ENCODE measurements at places on chromosomes 7 and 10. TPM values are rescaled to one million over a fixed set of nuclear protein-coding genes. Genes with fewer than 3 reads are reported as not detected.

FZD8 gene
- 0.18 TPM for total RNA-seq

RPEL1 gene
- not detected for total RNA-seq

LRRTM3 gene
- total RNA-seq, result not detected

RHOBTB1 gene
- total RNA-seq, result not detected

VSTM4 gene
- total RNA-seq, result not detected

GRCh38 chr7:25118048-25118753 lies 6.9 kb downstream of the CYCS start:
- DNase-seq, result no peak
- peak overlapping the region; percentile 76 for H3K27ac ChIP-seq
- peaks cover 38% of the 10 kb centered on the region for H3K4me1 ChIP-seq
- H3K36me3 ChIP-seq, result peaks cover 28% of the 10 kb centered on the region

DNA sequence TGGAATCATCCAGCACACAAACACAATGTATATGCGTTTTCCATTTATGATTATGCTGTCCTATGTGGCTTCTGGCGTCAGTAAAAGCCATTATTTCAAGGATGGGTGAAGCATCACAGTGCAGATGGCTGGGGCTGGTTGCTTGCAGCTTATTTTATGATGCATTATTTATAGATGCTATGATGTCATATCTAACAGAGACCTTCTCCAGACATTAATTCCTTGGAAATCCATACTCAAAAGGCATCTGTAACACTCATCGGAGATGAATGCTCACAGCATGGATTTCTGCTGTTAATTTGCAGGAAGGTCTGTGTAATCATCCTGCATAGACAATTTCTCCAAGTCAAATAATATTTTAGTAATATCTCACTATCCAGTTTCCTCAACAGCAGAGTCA lies 7.2 kb downstream of the RGS10 start:
- peaks cover 66% of the 10 kb centered on the region for H3K4me1 ChIP-seq
- no peak for DNase-seq

GRCh38 chr7:75921479-75921878 lies 6.5 kb downstream of the POR start:
- no peaks in the 10 kb centered on the region for H3K27me3 ChIP-seq
- peaks cover 7% of the 10 kb centered on the region for H3K4me1 ChIP-seq
- no peak overlapping the region for H3K4me3 ChIP-seq
- peaks cover 4% of the 10 kb centered on the region for H3K36me3 ChIP-seq
- DNase-seq, result no peak
- H3K27ac ChIP-seq, result no peak overlapping the region

DNA sequence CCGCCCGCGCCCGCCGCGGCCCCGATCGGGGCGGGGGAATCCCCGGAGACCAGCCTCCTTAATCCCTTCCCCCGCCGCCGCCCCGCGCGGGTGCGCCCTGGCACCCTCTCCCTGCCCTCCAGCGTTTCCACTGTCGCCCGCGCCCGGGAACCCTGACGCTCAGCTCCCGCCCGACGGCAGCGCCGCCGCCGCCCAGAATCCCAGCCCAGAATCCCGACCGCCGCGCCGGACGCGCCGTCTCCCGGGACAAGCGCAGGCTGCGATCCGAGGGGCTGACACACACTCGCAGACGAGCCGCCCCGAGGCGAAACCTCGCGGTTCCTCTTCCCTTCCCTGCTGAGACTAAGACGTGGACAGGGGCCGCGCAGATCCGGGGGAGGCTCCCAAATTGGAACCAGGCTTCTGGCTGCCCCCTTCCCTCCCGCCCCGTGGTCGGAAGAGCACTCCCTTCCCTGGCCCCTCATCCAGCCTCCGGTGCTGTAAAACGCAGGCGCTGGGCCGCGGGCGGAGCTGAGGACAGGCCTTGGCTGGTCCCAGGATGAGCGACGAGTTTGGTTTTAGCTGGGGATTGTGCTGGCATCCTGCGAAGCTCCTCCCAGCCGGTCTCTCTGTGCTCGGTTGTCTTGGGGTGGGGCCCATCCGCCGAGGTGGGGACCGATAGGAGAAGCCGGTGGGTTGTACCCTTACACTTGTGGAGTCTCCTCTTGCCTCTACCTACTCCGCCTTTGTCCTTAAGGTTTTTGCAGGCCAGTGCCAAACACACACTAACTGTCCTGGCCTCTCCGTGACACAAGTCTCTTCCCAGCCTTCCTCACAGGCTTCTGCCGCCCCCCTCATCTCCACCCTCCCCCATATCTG lies 1.1 kb downstream of the MARVELD1 start:
- no peak overlapping the region for H3K27ac ChIP-seq
- peaks cover 11% of the 10 kb centered on the region for H3K4me1 ChIP-seq
- peak overlapping the region; percentile 81 for H3K4me3 ChIP-seq
- no peak for DNase-seq
- peaks cover 39% of the 10 kb centered on the region for H3K27me3 ChIP-seq

DNA sequence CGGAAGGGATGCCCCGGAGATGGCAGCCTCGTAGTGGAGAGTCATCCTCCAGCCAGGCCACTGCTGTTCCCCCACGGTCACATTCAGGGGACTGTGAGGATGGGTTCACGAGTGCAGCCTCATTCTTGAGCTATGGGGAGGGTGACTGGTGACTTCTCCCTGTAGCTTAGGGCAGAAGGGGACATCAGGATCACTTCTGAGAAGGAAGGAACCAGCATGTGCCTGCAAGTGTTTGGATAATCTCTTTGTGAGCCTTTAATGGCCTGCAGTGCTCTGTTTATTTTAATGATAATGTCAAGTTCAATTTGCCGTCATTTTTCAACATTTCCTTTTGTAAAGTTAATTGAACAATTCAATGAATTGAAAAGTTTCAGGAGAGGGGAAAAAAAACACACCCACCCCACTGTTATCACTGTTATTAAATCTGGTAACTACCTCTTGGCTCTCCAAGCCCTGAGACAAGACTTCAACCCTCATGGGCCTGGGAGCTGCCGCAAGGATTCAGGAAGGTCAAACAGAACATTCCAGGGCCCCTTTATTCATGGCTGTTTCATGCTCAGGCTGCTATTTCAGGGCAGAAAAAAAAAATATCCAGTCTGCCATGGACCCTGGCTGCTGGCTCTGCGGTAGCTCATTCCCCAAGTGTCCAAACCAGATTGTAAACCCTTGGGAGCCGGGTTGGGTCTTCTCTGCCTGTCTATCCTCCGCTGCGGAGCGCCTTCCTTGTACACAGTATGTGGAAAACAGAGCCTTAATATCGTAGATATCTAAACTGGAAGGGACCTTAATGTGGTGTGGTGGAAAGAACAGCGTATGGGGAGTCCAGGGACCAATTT lies 100.4 kb downstream of the CDH23 start:
- no peak for DNase-seq
- no peak overlapping the region for H3K4me3 ChIP-seq
- peaks cover 16% of the 10 kb centered on the region for H3K4me1 ChIP-seq

DNA sequence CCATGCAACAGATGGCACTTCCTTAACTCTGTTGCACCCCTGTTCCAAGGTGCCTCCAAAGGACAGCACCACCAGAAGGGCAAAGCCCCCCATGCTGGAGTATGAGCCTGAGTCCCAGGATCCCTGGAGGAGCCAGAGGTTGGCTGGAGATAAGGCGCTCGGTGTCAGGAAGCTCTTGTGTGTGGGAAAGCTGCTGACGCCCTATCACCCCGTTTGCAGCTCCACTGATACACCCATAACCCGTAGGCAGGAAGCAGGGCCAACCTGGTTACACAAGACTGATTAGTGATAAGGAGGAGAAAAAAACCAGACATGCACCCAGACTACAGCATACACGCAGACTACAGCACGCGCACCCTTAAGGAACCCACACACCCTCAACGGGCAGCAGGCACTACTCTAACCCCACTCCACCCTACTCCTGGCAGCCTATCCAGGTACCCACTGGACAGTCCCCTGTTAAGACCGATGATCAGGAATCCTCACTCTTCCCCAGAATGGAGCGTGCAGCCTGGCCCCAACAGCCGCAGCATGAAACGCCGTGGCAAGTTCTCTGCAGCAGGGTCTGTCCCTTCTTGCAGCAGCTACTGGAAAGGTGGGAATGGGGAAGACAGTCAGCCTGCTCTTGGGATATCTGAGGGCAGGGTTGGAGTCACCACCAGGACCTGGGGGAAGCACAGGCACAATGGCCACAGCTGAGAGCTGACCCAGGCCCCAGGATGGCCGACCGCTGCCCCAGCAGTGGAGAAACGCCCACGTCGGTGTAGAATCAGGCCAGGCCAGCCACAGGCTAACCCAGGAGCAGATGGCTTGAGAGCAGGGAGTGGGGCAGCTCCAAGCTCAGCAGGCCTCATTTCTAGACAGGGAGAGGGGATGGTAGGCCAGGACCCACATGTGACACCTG lies 38.3 kb upstream of the TUBB8 start:
- H3K4me1 ChIP-seq, result peaks cover 3% of the 10 kb centered on the region
- peaks cover 9% of the 10 kb centered on the region for H3K27me3 ChIP-seq
- no peaks in the 10 kb centered on the region for H3K36me3 ChIP-seq
- H3K27ac ChIP-seq, result no peak overlapping the region
- no peak overlapping the region for H3K4me3 ChIP-seq
- no peak for DNase-seq

DNA sequence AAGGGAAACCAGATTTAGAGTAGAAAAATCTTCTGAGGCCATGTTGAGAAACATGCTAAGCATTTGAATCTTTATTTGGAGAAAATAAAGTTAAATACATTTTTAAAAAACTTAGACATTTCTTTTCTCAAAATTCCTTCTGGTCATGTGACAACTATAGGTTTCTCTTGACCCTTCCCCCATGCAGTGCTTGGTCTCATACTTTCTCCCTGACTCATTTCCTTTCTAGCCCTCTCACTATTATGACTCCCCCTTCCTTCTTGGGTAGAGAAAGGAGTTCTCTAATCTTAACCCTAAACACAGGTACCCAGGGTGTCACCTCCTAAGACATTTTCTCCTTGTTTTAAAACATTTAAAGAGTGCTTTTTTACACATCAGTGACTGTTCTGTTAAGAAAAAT lies 179.5 kb upstream of the TMEM106B start:
- no peak overlapping the region for H3K27ac ChIP-seq
- H3K4me3 ChIP-seq, result no peak overlapping the region
- no peaks in the 10 kb centered on the region for H3K27me3 ChIP-seq
- no peaks in the 10 kb centered on the region for H3K36me3 ChIP-seq
- no peak for DNase-seq

DNA sequence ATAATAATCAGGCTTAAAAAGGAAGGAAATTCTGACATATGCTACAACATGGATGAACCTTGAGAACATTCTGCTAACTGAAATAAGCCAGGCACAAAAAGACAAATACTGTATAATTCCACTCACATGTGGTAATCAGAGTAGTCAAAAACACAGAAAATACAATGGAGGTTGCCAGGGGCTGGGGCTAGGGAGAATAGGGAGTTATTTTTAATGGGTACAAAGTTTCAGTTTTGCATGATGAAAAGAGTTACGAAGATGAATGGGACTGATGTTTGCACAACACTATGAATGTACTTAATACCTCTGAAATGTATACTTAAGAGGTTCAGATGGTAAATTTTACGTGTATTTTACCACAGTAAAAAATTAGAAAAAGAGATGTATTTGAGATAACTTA lies 145.6 kb downstream of the DOCK4 start:
- DNase-seq, result no peak
- H3K36me3 ChIP-seq, result no peaks in the 10 kb centered on the region
- peaks cover 3% of the 10 kb centered on the region for H3K27me3 ChIP-seq
- no peak overlapping the region for H3K27ac ChIP-seq
- H3K4me1 ChIP-seq, result no peaks in the 10 kb centered on the region
- H3K4me3 ChIP-seq, result no peak overlapping the region

GRCh38 chr10:96500519-96500918 lies 13.2 kb downstream of the TLL2 start:
- H3K4me3 ChIP-seq, result no peak overlapping the region
- H3K27ac ChIP-seq, result no peak overlapping the region
- no peak for DNase-seq

GRCh38 chr10:12394241-12395033 lies 45.1 kb downstream of the CAMK1D start:
- H3K4me3 ChIP-seq, result no peak overlapping the region
- no peak overlapping the region for H3K27ac ChIP-seq
- H3K36me3 ChIP-seq, result peaks cover 2% of the 10 kb centered on the region
- no peaks in the 10 kb centered on the region for H3K4me1 ChIP-seq
- no peaks in the 10 kb centered on the region for H3K27me3 ChIP-seq

DNA sequence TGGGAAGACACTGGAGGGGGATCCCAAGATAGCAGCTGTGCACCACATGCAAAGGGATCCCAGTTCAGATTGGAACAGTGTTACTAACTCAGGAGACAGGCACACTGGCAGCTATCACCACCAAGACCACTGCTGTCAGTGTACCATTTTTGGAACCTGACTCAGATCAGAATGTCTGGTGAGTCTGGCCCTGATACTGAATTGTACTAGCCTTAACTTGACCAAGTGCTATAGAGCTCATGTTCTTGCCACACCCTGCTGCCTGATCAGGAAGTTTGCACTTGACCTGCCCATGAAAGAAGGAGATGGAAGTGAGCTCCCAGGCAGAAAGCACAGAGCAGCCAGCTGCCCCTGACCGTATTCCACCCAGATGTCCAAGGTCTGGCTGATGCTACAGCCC lies 4.8 kb upstream of the PRRT4 start:
- no peak overlapping the region for H3K4me3 ChIP-seq
- DNase-seq, result no peak
- H3K27me3 ChIP-seq, result peaks cover 66% of the 10 kb centered on the region
- no peaks in the 10 kb centered on the region for H3K36me3 ChIP-seq
- H3K4me1 ChIP-seq, result peaks cover 11% of the 10 kb centered on the region

DNA sequence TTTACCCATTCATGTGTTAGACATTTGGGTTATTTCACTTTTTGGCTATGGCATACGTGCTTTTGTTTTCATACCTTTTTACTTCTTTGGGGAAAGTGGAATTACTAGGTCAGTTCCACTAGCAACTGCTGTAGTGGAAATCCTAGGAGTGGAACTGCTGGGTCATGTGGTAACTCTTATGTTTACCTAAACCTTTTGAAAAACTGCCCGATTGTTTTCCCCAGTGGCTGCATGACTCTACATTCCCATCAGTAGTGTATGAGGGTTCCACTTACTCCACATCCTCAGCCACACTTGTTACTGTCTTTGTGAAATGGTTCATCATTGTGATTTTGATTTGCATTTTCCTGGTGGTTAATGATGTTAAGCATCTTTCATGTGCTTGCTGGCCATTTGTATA lies 82.3 kb downstream of the TAX1BP1 start:
- no peaks in the 10 kb centered on the region for H3K4me1 ChIP-seq
- no peaks in the 10 kb centered on the region for H3K27me3 ChIP-seq
- no peak for DNase-seq
- H3K4me3 ChIP-seq, result no peak overlapping the region
- peaks cover 23% of the 10 kb centered on the region for H3K36me3 ChIP-seq

DNA sequence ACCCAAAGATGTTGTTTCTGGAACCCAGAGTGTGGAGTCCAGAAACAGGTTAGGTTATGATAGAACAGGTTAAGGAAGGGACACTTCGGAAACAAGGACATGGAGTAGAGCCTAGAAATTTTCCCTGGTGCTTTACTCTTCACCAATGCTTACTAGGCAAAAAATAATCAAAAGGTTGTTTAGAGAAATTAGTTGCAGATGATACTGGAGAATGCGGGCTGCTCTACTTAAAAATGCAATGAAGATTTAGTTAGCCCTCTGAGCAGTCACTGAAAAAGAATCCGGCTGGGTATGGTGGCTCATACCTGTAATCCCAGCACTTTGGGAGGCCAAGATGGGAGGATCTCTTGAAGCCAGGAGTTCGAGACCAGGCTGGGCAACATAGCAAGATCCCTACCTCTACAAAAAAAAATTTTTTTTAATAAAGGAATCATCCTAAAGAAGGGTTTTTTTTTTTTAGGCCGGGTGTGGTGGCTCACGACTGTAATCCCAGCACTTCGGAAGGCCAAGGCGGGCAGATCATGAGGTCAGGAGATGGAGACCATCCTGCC lies 3.3 kb upstream of the UBE2H start:
- H3K4me1 ChIP-seq, result peaks cover 6% of the 10 kb centered on the region
- DNase-seq, result no peak
- no peak overlapping the region for H3K4me3 ChIP-seq
